ENCODE measurements at places on chromosomes 7 and 10. TPM values are rescaled to one million over a fixed set of nuclear protein-coding genes. Genes with fewer than 3 reads are reported as not detected.

ICA1 gene
- not detected for total RNA-seq

NUPR2 gene
- not detected for total RNA-seq

CTAGE8 gene
- total RNA-seq: 0.13 TPM

PILRA gene
- not detected for total RNA-seq

YWHAG gene
- 56.0 TPM for total RNA-seq

DMBT1 gene
- total RNA-seq: not detected

EVX1 gene
- not detected for total RNA-seq

OR2A12 gene
- total RNA-seq: not detected

LRMDA gene
- 0.13 TPM for total RNA-seq

- DNase-seq: no peak
Observed at GRCh38 chr10:75450644-75451640, 19.5 kb downstream of the LRMDA start.

DNA sequence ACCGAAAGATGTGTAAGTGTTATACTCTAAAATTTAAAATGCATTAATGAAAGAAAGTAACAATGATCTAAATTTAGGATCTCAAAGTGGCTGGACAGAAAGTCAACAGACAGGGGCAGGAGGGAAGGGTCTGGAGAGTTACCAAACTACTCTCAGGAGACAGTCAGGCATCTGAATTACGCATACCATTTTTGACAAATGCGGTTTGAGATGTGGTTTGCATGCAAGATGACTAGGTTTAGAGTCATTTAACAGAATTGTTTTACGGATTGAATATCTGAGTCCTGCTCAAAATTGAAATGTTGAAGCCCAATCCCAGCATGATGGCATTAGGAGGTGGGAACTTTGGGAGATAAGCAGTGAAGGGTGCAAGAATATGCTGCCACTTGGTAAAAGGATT is 314.1 kb downstream of the WDR11 start:
- no peak for DNase-seq

- no peak for DNase-seq
Observed at GRCh38 chr7:107609811-107610261, 29.8 kb downstream of the BCAP29 start.

GRCh38 chr7:36962367-36962766 is 238.1 kb upstream of the AOAH start:
- DNase-seq: no peak

DNA sequence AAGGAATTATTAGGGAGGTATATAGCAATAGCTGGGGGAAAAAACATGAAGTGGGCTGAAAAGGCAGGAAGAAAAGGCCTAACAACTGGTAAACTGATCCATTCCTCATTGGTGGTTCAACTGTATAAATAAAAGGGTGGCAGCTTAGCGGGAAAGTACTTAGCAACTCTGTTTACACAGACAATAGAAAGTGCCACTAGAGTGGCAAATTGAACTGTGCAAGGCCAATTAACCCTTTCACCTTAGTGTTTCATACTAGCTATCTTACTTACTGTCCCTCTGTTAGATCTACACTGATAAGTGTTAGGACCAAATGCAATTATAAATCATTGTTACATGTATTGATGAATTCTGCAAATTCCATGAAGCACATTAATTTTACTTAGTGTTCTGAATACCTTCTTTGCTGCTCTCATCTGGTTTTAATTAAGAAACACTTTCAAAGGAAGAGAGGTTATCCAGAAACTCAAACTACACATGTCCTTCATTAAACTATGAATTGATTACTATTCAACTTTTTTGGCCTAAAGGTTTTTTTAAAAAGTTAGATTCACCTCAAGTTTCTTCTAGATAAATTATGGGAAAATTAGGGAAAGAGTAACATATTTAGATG is 28.0 kb downstream of the DNAJC1 start:
- no peak for DNase-seq

GRCh38 chr10:112938808-112939482 is 11.1 kb upstream of the TCF7L2 start:
- no peak for DNase-seq

DNA sequence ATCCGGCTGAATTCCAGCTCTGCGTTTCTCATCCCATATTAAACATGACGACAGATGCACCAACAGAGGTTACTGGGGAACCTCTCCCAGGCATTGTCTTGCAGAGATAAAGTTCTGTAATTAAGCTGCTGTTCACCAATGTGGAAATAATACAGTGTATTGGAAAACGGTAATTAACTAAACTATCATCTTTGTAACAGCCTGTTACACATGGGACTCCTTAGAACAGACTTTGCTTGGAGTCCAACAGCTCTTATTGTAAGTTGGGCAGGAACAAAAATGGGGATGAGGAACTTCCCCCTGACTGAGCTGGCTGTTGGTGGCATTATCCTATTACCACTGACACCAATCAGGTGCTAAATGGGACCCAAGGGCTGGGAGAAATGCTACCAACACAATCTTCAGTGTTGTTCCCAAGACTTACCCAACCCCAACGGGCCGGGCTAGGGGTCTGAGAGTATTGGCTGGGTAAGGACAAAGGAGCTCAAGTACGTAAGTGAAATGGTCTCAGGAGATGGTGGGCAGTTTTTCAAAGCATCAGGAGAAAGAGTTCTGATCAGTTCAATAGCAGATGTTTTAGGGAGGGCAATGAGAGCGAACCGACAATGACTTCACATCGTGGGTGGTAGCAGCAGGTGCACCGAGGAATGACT is 759.4 kb downstream of the GRID1 start:
- DNase-seq: no peak

DNA sequence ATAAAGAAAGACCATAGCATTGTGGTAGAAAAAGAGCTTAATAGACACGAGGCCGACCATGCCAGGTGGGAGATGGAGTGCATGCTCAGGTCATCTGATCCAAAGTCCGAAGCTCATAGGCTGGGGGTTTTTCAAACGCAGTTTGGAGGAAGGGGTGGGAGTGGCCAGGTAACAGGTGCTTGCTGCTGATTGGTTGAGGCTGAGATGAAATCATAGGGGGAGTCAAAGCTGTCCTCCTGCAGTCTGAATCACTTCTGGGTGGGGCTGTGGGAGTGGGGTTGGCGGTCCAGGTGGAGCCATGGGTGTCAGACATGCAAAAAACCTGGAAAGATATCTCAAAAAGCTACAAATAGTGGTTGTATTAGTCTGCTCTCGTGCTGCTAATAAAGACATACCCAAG is 2.8 kb upstream of the ERCC6 start:
- DNase-seq: no peak

DNA sequence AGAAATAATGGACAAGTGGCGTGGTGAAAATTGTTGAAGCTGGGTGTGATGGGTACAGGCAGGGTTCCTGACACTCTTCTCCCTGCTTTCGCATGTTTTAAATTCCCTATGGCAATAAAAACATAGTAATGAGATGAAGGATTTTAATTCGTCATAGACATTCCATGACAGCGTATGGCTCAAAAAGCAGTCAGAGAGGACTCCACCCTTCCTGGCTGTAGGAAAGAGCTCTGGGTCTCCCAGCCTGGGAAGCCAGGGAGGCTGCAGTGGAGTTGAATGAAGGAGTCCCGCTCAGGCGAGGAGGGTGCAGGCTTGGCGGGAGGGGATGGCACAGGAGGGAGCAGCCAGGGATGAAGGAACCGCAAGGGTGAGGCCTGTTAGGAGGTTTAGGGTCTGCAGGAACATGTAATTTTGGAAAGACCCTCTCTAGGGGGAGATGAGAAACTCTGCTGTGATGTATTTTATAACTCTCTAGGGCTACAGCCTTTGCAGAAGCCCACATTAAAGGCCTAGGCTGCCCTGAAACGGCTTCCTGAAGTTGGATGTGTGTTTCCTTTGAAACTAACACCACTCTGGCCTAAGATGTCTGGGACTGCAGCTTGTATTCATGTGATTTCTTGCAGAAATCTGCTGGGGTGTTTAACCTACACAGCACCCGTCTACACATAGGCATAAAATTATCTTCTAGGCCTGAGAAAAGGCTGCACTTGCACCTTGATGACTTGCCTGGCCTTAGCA is 7.6 kb upstream of the LARP4B start:
- peak; percentile 23 for DNase-seq

DNA sequence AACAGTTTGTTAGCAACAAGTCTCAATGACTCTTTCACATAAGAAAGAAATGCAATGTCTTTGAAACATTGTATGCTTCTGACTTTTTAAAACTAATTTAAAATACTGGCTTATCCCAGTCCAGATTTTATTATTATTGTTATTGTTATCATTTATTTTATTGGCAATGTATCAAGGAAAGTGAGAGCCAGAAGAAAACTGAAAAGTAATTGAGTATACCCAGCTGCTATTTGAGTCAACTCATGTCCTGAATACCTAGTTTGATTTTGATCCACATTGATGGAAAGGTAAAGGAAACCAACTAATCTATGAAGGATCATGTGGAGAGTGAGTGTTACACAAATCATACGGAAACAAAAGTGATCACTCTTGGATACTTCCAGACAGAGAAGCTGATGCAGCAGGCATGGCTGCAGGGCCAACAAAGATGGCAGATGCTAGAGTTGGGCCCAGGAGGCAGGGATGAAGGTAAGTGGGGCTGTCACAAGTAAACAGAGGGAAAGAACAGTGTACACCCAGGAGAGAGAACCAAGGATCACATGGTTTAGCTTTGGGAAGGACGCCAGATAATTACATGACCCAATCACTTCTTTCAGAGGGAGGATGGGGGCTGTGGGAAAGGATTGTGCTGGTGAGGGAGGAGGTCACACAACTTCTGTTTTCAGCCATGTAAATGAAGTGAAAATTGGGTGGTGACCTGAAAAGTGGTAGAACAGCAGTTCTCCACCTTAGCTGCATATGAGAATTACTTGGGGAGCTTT is 179.2 kb upstream of the NAMPT start:
- no peak for DNase-seq

DNA sequence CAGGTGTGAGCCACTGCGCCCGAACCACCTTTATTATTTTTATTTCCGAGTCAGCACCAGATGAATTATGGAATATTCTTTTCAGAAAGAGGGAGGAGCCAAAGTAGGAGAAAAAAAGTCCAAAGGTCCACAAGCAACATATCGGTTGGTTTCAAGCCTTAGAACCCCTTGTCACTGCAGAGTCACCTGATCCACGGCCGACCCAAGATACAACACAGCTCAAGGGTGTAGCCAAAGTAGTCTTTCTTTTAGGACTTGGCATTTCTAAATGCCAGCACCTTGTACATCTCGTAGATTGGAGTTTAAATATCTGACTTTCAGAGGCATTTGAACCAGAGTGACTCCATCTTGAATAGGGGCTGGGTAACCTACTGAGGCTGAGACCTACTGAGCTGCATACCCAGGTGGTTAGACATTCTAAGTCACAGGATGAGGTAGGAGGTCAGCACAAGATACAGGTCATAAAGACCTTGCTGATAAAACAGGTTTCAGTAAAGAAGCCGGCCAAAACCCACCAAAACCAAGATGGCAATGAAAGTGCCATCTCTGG is 113.9 kb upstream of the ANLN start:
- no peak for DNase-seq

- peak; percentile 57 for DNase-seq
Observed at GRCh38 chr10:63631991-63632390, 110.8 kb downstream of the REEP3 start.

- no peak for DNase-seq
Observed at GRCh38 chr10:14623931-14624330, 150.8 kb downstream of the FAM107B start.

GRCh38 chr7:101333912-101334311 is 12.3 kb upstream of the IFT22 start:
- no peak for DNase-seq

DNA sequence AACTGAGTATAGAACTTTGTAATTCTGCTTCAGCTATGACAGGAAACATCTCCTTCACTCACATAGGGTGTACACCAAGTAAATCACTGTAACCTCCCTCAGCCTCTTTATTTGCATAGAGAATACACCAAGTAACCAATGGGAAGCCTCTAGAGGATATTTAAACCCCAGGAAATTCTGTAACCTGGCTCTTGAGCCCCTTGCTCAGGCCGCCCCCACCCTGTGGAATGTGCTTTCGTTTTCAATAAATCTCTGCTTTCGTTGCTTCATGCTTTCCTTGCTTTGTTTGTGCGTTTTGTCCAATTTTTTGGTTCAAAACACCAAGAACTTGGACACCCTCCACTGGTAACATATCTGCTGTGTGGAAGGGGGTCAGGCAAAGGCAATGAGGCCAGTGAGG is 60.2 kb downstream of the CLRN3 start:
- no peak for DNase-seq

- no peak for DNase-seq
Observed at GRCh38 chr10:128985036-128985435, 482.0 kb upstream of the MGMT start.

GRCh38 chr7:79217468-79217867 is 236.0 kb downstream of the MAGI2 start:
- DNase-seq: peak; percentile 35

DNA sequence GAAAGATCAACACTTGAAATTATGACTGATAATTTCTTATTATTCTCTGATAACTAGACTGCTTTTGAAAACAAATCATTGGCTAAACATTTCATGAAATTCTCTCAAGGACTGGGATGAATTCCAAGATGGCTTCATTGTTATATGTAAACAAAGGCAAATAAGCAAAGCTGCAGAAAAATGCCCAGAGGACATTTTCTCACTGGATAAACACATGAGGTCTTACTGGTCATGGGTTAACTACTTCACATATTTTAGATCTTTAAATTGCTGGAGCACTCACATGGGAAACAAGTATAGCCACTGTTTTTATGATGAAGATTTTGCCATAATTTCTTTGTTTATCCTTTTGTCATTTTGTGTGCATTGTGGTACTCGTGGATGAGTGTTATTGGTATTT is 239.1 kb downstream of the PHF14 start:
- peak; percentile 10 for DNase-seq

DNA sequence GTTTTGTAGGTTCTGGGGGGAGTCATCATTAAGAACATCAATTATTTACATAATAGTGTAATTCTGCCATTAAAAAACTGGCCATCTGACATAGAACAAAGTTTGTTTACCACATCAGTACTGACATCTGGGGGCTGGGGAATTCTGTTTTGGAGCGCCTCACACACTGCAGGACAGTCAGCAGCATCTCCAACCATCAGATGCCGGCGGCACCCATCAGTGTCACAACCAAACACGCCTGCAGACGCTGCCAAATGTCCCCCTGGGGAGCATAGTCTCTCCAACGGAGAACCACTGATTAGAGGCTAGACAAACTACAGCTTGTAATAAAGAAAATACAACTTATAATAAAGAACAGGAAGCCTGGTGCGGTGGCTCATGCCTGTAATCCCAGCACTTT is 26.0 kb downstream of the GNA12 start:
- no peak for DNase-seq

DNA sequence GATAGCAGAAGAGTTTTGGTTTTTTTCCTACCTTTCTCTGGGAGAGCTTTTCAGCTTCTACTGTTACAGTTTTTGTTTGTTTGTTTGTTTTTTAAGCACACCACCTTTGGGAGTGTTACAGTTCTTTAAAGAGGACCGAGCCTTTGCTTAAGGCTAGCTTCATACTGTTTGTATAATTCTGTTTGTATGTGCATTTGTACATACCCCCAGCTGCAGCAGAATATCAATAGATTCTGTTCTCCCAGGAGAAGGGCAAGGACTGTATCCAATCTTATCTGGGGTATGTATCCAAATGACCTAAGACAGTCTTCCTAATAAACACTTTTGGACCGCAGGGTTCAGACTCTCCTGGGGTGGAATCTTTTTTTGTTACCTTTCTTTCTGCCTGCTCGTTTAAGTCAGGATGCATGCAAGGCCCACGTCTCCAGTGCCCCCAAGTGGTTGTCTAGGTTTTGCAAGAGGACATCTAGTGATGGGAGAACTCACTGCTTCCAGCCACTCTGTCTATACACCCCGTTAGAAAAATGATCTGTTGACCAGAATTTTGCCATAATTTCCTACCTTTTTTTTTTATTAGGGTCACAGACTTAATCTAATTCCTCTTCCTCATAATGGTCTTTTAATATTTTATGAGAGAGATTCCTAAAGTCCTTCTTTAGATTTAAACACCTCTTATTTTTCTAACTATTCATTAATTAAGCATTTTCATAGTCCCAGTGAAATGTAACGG is 23.9 kb downstream of the NRF1 start:
- DNase-seq: peak; percentile 81

Data from GM23248 (cell line).